ENCODE measurements at places on chromosomes 12 and 14.
A peak's percentile ranks its signal among the peaks of the same experiment; 100 is the strongest.

DNA sequence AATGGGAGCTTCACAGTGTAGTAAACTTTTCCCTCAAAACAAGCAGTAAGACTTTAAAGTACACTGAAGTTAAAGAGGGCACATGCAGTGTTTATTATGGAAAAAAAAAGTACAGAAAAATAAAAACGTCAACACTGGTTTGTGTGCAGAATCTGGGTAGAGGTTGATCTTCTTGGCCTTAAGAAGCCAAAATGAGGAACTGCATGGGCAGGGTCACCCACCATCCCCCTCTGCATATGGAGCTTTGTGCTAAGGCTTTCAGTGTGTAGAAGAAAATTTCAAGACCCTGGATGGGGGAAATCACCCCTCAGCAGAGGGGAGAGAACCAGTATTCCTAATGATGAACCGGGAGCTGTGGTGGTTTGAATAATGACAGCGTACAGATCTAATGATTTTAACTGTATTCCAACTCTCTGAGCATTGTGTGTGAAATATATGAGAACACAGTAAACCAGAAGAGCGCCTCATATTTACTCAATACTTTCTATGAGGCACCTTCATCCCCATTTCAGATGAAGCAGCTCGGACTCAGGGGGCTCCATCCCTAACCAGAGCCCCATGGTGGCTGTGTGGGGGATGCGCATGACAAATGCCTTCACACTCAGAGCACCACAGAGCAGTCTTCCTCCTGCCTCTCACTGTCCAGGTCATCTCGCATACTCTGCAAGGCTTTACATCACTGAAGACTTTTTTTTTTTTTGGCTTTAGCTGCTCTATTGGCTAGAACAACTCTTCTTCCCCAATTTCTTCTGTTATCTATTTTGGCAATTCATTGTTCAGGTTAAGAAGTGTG, 33.4 kb downstream of the ACADS start:
- DNase-seq: no peak

DNA sequence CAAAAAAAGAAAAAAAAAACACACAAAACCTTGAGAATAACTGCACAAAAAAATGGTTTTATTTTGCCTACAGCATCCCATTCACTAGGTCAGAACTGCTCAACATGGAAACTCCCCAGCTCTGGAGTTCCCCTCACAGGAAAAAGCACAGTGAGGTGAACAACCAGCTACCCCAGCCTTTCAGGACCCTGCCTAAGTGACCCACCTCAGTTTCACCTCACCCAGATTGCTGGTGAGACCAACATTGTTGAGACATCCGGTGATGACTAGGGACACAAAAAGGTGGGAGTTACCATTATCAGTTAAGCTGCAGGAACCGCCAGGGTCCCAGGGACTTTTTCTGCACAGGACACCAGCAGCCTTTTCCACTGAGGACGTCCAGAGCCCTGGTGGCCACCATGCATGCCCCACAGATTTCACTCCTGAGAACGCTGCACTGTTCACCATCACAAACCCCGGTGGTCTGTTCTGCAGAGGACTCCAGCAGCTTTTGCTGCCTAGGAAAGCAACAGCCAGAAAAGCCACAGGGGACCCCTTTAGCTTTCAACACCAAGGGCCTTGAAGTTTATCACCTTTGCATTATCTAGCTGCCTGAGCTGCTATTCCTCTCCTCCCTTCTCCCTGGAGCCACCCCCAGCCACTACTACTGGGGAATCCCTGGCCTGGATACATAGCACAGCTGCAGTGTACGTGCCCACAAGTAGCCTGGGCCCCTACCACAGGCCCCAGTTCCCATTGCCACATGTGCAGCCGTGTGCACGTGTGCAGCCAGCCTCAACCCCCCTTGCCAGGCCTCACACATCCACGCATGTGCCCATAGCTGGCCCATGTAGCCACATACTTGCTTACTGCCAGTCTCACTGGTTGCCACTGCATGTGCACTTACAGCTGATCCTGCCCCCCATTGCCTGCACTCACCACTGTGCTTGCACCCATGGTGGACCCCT, 62.5 kb upstream of the FAR2 start:
- DNase-seq: no peak

DNA sequence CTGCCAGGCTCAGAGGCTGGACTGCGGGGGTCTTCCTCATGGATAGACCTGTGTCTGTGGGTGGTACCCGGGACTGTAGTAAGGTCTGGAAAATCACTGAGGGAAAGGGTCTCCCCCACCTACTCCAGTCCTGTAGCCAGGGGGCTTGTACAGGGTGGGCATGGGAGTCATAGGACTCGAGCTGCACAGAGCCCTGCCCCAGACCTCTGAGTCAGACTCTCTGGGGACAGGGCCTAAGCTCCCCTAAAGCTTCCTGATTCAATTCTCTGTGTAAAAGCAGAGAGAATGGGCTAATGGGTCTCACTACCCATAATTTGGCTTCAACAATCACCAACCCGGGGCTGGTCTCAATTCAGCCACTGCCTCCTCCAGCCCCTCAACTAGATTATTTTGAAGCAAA, 27.0 kb downstream of the LRTM2 start:
- no peak for DNase-seq

- DNase-seq: peak; percentile 79
Observed at GRCh38 chr12:89470741-89471509, 53.7 kb downstream of the GALNT4 start.

DNA sequence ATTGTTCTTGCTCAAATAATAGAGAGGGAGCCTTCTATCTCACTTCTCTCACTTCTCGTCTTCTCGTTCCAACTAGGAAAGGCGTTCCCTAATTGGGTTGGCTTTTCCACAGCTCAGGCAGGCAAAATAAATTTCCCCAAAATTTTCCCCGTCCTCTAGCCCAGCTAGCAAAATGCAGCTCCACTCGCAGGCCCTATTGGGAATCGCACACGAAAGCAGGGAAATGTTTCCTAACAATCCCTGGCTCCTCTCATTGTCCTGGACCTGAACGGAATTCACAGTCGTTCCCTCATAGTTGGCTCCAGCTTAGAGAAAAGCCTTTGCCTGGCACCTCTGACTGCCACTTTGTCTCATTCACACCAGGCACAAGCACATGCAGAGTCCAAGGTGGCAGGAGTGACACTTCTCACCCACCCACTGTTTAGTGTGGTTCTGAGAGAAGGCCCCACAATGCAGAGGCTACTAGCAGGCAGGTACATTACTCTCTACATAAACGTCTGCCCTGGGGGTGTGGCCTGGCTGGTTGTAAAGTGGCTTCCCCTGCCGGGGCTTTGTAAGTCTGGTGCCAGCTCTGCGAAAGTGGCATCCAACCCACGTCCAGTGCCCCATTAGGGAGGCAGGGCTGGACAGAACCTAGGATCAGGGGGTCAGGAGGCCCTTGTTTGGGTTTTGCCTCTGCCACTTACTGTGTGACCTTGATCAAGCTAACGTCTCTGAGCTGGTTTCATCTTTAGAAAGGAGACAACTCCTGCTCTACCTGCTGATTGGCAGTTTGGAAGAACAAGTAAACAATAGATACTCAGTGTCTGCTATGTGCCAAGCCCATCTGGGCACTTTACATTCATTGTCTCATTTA, 4.2 kb downstream of the SERPINA10 start:
- no peak for DNase-seq

- no peak for DNase-seq
Observed at GRCh38 chr14:88831284-88831683, 6.8 kb downstream of the TTC8 start.

All from SK-MEL-5 (cell line).